ENCODE measurements at places on chromosomes 7 and 10. TPM values are rescaled to one million over a fixed set of nuclear protein-coding genes. Genes with fewer than 3 reads are reported as not detected.

GRCh38 chr7:100120733-100121036 is 1.3 kb downstream of the CNPY4 start:
- peaks cover 10% of the 10 kb centered on the region for H3K4me1 ChIP-seq
- no peaks in the 10 kb centered on the region for H3K27me3 ChIP-seq
- H3K36me3 ChIP-seq: no peaks in the 10 kb centered on the region
- H3K27ac ChIP-seq: peak overlapping the region; percentile 87

DNA sequence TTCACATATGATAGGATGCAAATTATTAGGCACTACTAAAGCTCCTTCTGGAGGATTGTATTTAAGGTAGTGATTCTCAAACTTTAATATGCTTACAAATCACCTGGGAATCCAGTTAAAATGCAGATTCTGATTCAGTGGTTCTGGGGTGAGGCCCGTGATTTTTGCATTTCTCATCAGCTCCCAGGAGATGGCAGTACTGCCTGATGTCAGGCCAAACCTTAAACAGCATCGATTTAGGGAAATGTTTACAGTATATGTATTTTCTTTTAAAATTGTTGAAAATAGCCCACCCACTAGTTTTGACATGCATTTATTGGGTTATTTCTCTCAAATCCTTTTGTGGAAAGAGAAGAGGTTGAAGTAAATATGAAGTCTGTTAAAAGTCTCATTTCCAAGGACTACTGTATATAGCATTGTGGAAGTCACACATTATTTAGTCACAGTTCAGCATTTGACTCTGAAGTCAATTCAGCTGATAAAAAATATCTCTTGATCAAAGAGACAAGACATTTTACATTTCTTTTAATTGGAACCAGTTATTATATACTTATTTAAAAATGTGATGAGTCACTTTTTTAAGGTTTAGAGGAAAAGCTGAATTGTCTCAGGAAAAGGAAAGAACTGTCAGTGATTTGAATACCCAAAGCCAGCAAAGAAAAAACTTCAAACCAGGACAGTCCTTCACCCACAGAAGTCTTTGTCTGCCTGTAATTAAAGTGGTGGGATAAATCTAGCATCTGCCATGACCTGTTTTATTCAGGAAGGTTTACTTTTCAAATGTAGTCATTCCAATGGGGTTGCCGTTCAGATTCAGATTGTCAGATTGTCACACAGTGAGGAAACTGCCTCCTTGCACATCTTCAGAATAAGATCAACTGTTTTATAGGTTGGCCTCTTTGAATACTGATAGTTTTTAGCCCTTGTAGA is 21.1 kb upstream of the HBP1 start:
- H3K27me3 ChIP-seq: no peaks in the 10 kb centered on the region
- peak overlapping the region; percentile 18 for H3K4me3 ChIP-seq
- peaks cover 16% of the 10 kb centered on the region for H3K4me1 ChIP-seq
- peak; percentile 76 for DNase-seq
- no peaks in the 10 kb centered on the region for H3K36me3 ChIP-seq

- H3K36me3 ChIP-seq: no peaks in the 10 kb centered on the region
- peaks cover 23% of the 10 kb centered on the region for H3K4me1 ChIP-seq
- H3K4me3 ChIP-seq: no peak overlapping the region
- no peak for DNase-seq
- H3K27ac ChIP-seq: no peak overlapping the region
These were observed 83.5 kb upstream of the FZD1 start for GRCh38 chr7:91180746-91181145.

- H3K36me3 ChIP-seq: no peaks in the 10 kb centered on the region
- no peak overlapping the region for H3K4me3 ChIP-seq
- no peak for DNase-seq
- H3K27ac ChIP-seq: no peak overlapping the region
These were observed 29.3 kb upstream of the TTYH3 start for GRCh38 chr7:2602406-2603043.

NEUROG3 gene
- not detected for total RNA-seq

GRCh38 chr10:33334153-33334804 is at the start of gene NRP1:
Gene NRP1 (minus strand): TSS chr10:33334667. CDS start chr10:33334382, 285 bp downstream.
- peak within 1 kb of the TSS; percentile 86 for H3K27ac ChIP-seq
- H3K4me1 ChIP-seq: peaks cover 36% of the 10 kb centered on the region
- no peaks in the 10 kb centered on the region for H3K27me3 ChIP-seq
- DNase-seq: peak; percentile 59
- H3K36me3 ChIP-seq: peaks cover 10% of the 10 kb centered on the region

DNA sequence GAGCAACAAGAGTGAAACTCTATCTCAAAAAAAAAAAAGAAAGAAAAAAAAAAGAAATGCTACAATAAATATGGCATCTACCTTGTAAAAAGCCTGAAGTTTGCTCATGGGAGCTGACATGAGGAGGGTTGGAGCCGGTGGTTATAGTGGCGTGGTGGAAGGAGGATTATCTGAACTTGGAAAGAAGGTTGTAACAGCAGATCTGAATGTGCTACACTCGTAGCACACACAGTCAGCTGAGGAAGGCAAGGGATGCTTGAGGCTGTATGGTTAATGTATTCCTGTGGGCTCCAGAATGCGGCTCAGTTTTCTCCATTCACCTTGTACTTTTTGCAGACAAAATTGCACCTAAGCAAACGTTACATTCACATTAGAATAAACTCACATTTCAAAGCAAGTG is 390.3 kb upstream of the GALNT17 start:
- no peak overlapping the region for H3K4me3 ChIP-seq
- no peaks in the 10 kb centered on the region for H3K27me3 ChIP-seq
- no peaks in the 10 kb centered on the region for H3K36me3 ChIP-seq
- DNase-seq: no peak
- no peak overlapping the region for H3K27ac ChIP-seq

GRCh38 chr7:112331492-112331891 is 118.8 kb upstream of the IFRD1 start:
- no peaks in the 10 kb centered on the region for H3K36me3 ChIP-seq
- H3K4me3 ChIP-seq: no peak overlapping the region
- DNase-seq: no peak
- H3K4me1 ChIP-seq: no peaks in the 10 kb centered on the region
- no peak overlapping the region for H3K27ac ChIP-seq
- no peaks in the 10 kb centered on the region for H3K27me3 ChIP-seq

GRCh38 chr10:112963835-112964234 is 13.8 kb downstream of the TCF7L2 start:
- H3K4me3 ChIP-seq: 0 out of 2 replicates have a peak overlapping the region, but pooled peaks have one; percentile 20
- peak; percentile 57 for DNase-seq
- H3K27me3 ChIP-seq: no peaks in the 10 kb centered on the region
- peak overlapping the region; percentile 69 for H3K27ac ChIP-seq
- H3K4me1 ChIP-seq: peaks cover 64% of the 10 kb centered on the region

DNA sequence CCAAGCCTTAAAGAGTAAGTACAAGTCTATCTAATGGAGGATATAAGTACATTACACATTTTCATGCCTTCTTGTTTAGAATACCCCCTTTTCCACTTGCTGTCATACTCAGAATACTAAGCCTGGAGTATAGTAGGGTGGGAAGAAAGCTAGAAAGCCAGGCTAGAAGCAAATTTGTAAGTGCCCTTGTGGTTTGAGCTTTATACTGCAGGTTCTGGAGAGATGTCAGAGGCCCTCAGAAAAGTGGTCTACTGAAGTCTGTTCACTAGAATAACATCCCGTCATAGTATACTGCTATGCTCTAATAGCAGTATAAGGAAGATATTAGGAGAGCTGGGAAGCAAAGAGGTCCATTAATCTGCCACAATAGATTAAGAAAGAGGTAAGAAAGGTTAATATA is 62.7 kb downstream of the HPSE2 start:
- peak; percentile 3 for DNase-seq
- no peaks in the 10 kb centered on the region for H3K36me3 ChIP-seq
- no peak overlapping the region for H3K27ac ChIP-seq
- no peak overlapping the region for H3K4me3 ChIP-seq

All from GM23248 (cell line).